ENCODE measurements at places on chromosomes 4 and X. TPM values are rescaled to one million over a fixed set of nuclear protein-coding genes. Genes with fewer than 3 reads are reported as not detected.
A peak's percentile ranks its signal among the peaks of the same experiment; 100 is the strongest.

DNA sequence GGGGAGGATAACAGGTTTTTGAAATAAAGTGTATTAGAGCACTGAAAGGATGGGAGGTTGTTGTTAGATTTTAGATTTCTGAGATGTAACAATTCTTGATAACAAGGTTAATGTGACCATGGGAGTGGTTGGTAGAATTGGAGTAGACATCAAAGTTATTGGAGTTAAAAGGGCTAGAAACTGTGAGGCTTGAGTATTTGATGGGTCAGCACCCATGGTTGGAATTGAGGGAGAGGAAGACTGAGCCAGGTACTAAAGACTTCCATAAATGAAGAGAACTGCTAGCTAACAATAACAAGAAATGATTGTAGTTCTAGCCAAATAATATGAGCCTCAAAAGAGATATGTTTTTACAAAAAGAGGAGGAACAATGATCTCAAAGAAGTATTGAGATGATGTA lies 98.8 kb downstream of the HEPH start:
- no peak overlapping the region for H3K27ac ChIP-seq
- H3K27me3 ChIP-seq = no peaks in the 10 kb centered on the region
- H3K4me1 ChIP-seq = no peaks in the 10 kb centered on the region

- no peak overlapping the region for H3K27ac ChIP-seq
- no peak for DNase-seq
- H3K4me3 ChIP-seq = no peak overlapping the region
- H3K4me1 ChIP-seq = peaks cover 9% of the 10 kb centered on the region
- H3K27me3 ChIP-seq = no peaks in the 10 kb centered on the region
- H3K36me3 ChIP-seq = no peaks in the 10 kb centered on the region
Measured at GRCh38 chrX:964831-965416, 247.5 kb downstream of the CRLF2 start.

DNA sequence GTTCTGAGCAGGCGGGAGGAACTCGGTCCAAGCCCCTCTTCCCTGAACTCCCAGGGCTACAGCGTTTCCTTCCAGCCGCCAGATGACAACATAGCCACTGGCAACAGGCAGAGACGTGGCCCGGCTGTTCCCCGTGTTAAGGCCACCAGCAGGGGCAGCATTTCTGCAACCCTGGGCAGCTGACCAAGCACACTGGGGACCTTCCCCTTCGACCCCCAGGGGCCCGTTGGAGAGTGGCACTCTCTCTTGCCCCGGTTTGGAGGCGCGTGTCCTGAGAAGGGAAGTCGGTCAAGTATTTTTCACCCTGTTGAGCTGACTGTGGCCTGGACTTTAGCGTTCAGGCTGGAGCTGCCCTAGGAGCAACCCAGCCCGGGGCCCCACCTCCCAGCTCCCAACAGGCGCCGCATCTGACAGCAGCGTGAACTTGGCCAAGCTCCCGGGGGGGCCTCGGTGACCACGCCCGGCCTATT lies 37.6 kb downstream of the ZBTB49 start:
- no peaks in the 10 kb centered on the region for H3K36me3 ChIP-seq
- H3K4me3 ChIP-seq = 0 out of 2 replicates have a peak overlapping the region, but pooled peaks have one; percentile 32
- H3K4me1 ChIP-seq = 0 out of 2 replicates have a peak, but pooled peaks cover 4% of the 10 kb centered on the region
- H3K27ac ChIP-seq = no peak overlapping the region
- no peaks in the 10 kb centered on the region for H3K27me3 ChIP-seq
- DNase-seq = peak; percentile 91

- no peak overlapping the region for H3K27ac ChIP-seq
- no peaks in the 10 kb centered on the region for H3K36me3 ChIP-seq
- no peak for DNase-seq
- no peaks in the 10 kb centered on the region for H3K4me1 ChIP-seq
- no peak overlapping the region for H3K4me3 ChIP-seq
- no peaks in the 10 kb centered on the region for H3K27me3 ChIP-seq
Measured at GRCh38 chrX:118779581-118779980, 44.0 kb upstream of the ZCCHC12 start.

DNA sequence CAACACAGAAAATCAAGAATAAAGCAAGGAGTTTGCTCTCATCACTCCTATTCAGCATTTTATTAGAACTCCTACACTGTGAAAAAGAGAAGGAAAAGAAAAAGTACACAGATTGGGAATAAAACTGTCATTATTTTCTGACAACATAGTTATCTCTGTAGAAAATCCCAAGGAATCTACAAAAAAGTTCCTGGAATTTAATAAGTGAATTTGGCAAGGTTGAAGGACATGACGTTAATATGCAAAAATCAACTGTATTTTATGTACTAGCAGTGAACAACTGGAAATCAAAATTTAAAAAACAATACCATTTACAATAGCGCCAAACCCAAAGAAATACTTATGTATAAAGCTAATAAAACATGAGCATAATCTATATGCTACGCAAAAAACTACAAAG lies 26.3 kb downstream of the CHIC2 start:
- H3K27me3 ChIP-seq = no peaks in the 10 kb centered on the region
- no peaks in the 10 kb centered on the region for H3K36me3 ChIP-seq
- H3K4me3 ChIP-seq = no peak overlapping the region
- no peak for DNase-seq
- H3K4me1 ChIP-seq = peaks cover 18% of the 10 kb centered on the region
- no peak overlapping the region for H3K27ac ChIP-seq

SLC26A1 gene
- total RNA-seq = 0.10 TPM

- no peak overlapping the region for H3K4me3 ChIP-seq
- H3K27me3 ChIP-seq = no peaks in the 10 kb centered on the region
- no peak for DNase-seq
- no peaks in the 10 kb centered on the region for H3K4me1 ChIP-seq
- H3K27ac ChIP-seq = no peak overlapping the region
Measured at GRCh38 chr4:105241451-105241850, 94.8 kb downstream of the TET2 start.

GRCh38 chr4:7031558-7032449 lies 11.4 kb upstream of the TADA2B start:
- H3K4me3 ChIP-seq = no peak overlapping the region
- peaks cover 6% of the 10 kb centered on the region for H3K36me3 ChIP-seq
- DNase-seq = no peak
- no peaks in the 10 kb centered on the region for H3K4me1 ChIP-seq
- H3K27me3 ChIP-seq = no peaks in the 10 kb centered on the region
- no peak overlapping the region for H3K27ac ChIP-seq

DNA sequence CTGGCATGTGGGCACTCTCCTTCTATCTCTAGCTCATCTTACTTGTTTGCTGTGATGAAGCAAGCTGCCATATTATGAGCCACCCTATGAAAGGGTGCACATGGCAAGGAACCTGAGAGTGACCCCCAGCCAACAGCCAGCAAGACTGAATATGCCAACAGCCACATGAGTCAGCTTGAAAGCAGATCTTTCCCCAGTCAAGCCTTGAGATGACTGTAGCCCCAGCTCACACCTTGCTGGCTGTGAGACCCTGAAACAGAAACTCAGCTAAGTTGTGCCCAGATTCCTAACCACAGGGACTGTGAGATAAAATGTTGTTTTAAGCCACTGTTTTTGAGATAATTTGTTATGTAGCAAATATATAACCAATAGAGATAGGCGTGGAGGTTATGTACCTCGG lies 36.2 kb downstream of the KDM5C start:
- no peak overlapping the region for H3K4me3 ChIP-seq
- H3K36me3 ChIP-seq = no peaks in the 10 kb centered on the region
- no peaks in the 10 kb centered on the region for H3K4me1 ChIP-seq
- DNase-seq = no peak
- no peak overlapping the region for H3K27ac ChIP-seq

CPZ gene
- 43.1 TPM for total RNA-seq

- H3K36me3 ChIP-seq = no peaks in the 10 kb centered on the region
- peak overlapping the region; percentile 74 for H3K27ac ChIP-seq
- peak; percentile 75 for DNase-seq
- no peaks in the 10 kb centered on the region for H3K27me3 ChIP-seq
Measured at GRCh38 chr4:25842229-25842845, 20.5 kb downstream of the SEL1L3 start.

GRCh38 chr4:130563889-130564418 lies 1468.0 kb downstream of the C4orf33 start:
- H3K4me1 ChIP-seq = peaks cover 13% of the 10 kb centered on the region
- no peak overlapping the region for H3K4me3 ChIP-seq
- no peak overlapping the region for H3K27ac ChIP-seq
- no peaks in the 10 kb centered on the region for H3K27me3 ChIP-seq

- H3K36me3 ChIP-seq = no peaks in the 10 kb centered on the region
- no peaks in the 10 kb centered on the region for H3K27me3 ChIP-seq
- no peaks in the 10 kb centered on the region for H3K4me1 ChIP-seq
Measured at GRCh38 chr4:106869551-106869950, 166.6 kb downstream of the DKK2 start.

DNA sequence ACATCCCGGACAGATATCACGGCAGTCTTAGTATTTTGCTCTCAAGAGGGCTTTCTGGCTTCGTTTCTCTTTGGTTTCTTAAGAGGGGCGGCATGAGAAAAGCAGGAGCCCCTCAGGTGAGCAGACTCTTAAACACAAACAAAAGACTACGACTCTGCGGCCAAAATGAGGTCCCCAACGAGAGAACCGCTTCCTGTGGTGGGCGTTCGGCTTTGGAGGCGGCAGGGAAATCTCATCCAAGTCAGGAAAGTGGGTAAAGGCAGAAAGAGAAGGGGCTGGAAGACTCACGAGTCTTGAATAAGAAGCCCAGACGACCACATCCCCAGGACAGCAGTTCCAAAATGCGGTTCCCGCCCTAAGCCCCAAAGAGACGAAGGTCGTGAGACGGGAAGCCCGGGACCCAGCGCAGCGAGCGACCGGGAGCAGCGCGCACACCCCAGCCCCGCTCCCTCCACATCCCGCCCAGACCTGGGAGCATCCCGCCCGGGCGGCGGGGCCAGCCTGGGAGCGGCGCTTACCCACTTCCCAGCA lies 409 bp downstream of the UGDH start:
- peaks cover 16% of the 10 kb centered on the region for H3K36me3 ChIP-seq
- H3K27me3 ChIP-seq = no peaks in the 10 kb centered on the region
- H3K27ac ChIP-seq = peak overlapping the region; percentile 97
- H3K4me1 ChIP-seq = peaks cover 7% of the 10 kb centered on the region
